ENCODE measurements at places on chromosomes 1 and 21.

GRCh38 chr1:218705911-218706893 lies 361.1 kb downstream of the TGFB2 start:
- no peak for DNase-seq

- no peak for DNase-seq
Observed at GRCh38 chr1:203402629-203403337, 51.9 kb upstream of the FMOD start.

GRCh38 chr1:119101563-119101962 lies 38.9 kb downstream of the WARS2 start:
- no peak for DNase-seq

DNA sequence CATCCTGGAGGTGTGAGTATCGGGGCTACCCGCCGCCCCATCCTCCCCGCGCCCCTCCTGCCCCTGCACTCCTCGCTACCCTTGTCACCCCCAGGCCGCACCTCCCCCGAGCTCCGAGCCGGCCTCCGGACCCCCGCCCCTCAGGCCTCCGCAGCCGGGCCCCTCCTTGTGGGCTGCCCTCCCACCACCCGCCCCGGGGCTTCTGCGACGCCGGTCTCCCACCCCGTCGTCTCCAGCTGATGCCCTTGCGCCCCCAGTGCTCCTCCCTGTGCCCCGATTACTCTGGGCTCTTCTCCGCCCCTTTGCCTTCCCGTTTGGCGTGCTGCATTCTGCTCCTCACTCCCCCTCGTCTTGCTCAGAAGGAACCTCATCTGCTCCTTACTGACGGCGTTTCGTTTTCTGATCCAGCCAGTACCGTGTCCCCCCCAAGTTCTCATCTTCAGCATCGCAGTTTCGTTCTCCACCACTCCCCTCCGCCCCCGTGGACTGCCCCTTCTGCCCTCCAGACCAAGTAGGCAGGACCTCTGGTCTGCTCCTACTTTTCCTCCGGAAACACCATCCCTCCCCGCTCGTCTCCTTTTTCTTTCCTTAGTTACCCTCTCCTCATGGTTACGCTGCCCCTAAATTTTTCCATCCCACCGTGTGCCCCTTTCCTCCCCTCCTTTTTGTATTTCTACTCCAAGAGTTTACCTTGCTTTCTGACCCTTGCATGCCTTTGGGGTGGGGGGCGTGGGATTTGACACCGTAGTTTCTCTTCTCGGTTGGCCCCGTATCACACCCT lies 841 bp downstream of the SNX27 start:
- no peak for DNase-seq

GRCh38 chr1:18719786-18720451 lies 89.3 kb downstream of the PAX7 start:
- no peak for DNase-seq

GRCh38 chr21:25809013-25809412 lies 74.2 kb downstream of the GABPA start:
- DNase-seq: no peak

DNA sequence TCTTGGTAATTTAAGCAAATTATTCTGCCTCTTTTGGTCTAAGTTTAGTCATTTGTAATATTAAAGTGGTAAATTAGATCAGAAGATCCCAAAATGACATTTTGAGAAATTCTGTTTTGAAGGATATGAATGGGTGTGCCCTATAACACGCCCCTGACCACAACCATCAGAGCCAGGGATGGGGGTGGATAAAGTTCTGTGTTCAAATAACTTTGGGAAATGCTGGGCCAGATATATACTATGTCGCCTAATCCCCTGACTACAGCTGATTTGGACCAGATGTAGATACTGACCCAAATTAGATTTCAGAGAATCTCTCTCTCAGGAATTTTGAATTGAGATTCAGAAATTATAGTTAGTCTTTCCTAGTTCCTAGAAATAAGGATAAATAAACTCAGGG lies 21.2 kb upstream of the EDEM3 start:
- DNase-seq: no peak
